ENCODE measurements at places on chromosomes 3 and 15.
A peak's percentile ranks its signal among the peaks of the same experiment; 100 is the strongest.

- peak; percentile 46 for DNase-seq
Observed at GRCh38 chr3:186427627-186428281, 65.7 kb upstream of the DGKG start.

- DNase-seq = no peak
Observed at GRCh38 chr15:66165856-66166255, 87.7 kb downstream of the MEGF11 start.

DNA sequence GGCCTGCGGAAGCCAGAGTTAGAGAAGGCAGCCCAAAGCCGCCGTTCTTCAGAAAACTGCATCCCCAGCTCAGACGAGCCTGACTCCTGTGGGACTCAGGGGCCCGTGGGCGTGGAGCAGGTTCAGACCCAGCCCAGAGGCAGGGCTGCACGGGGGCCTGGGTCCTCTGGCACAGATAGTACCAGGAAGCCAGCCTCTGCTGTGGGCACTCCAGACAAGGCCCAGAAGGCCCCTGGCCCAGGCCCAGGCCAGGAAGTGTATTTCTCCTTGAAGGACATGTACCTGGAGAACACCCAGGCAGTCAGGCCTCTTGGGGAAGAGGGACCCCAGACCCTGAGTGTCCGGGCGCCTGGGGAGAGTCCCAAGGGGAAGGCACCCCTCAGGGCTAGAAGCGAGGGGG, 23.1 kb downstream of the ALPK3 start:
- no peak for DNase-seq

GRCh38 chr3:85626662-85627061, 667.9 kb downstream of the CADM2 start:
- no peak for DNase-seq

DNA sequence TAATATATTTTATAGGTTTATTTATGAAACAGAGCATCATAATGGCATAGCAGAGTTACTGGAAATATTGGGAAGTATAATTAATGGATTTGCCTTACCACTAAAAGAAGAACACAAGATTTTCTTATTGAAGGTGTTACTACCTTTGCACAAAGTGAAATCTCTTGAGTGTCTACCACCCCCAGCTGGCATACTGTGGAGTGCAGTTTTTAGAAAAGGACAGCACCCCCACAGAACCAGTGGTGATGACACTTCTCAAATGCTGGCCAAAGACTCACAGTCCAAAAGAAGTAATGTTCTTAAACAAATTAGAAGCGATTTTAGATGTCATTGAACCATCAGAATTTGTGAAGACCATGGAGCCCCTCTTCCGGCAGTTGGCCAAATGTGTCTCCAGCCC, 58.1 kb downstream of the DNAH1 start:
- DNase-seq = no peak

GRCh38 chr3:127789990-127790881, 32.1 kb downstream of the MGLL start:
- DNase-seq = no peak

GRCh38 chr3:78729946-78730345, 1037.9 kb downstream of the ROBO1 start:
- DNase-seq = no peak

GRCh38 chr3:30527720-30528119, 78.7 kb upstream of the TGFBR2 start:
- no peak for DNase-seq

GRCh38 chr3:110327870-110328269, 743.7 kb upstream of the NECTIN3 start:
- DNase-seq = no peak

DNA sequence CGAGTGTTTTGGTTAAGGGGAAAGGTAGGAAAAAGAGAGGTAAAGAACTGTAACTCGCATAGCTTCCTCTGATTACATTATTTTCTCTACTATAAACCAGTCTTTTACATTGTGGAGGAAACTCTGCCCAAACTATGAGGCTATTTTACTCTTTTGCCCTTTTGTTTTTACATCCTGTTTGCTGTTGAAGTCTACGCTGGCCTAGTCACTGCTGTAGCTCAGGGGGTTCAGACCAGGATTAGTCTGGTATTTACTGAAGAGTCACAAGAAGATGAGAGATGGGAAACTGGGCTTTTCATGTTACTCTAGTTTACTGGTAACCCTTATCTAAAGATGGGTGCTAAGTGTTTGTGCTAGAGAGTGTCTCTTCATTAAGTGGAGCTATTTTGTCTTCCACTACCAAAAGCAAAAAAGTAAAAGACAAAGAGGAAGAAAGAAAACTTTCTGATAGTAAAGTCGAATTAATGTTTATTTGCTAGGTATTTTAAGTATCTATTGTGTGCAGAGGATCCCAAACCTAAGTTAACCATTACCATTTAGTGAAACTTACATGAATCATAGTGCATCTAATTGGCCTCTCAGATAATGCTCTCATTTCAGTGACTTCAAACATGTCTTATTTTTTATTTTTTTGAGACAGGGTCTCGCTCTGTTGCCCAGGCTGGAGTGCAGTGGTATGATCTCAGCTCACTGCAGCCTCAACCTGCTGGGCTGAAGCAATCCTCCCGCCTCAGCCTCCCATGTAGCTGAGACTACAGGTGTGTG, 10.9 kb downstream of the RARB start:
- DNase-seq = peak; percentile 45

GRCh38 chr15:73388256-73388781, 19.6 kb upstream of the HCN4 start:
- DNase-seq = no peak

DNA sequence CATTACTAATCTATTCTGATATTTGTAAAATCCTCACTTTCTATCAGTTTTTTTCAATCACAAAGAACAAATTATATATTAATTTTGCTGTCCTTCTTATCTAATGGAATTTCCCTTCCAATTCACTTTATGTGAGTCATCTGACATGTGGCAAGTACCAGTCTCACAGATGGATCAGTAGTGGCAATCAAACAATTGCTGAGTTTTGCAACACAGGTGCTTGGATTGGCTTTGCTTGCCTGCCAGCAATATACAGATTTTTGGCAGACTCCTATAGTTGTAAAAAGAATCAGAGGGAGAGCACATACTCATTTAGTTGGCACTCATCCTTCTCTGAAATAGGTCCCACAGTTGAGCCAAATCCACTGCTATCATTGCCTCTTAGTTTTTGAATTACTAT, 83.7 kb downstream of the BCHE start:
- peak; percentile 13 for DNase-seq

GRCh38 chr15:43204016-43204901, 16.6 kb downstream of the EPB42 start:
- peak; percentile 33 for DNase-seq

- no peak for DNase-seq
Observed at GRCh38 chr3:157693762-157694161, 190.5 kb upstream of the VEPH1 start.

DNA sequence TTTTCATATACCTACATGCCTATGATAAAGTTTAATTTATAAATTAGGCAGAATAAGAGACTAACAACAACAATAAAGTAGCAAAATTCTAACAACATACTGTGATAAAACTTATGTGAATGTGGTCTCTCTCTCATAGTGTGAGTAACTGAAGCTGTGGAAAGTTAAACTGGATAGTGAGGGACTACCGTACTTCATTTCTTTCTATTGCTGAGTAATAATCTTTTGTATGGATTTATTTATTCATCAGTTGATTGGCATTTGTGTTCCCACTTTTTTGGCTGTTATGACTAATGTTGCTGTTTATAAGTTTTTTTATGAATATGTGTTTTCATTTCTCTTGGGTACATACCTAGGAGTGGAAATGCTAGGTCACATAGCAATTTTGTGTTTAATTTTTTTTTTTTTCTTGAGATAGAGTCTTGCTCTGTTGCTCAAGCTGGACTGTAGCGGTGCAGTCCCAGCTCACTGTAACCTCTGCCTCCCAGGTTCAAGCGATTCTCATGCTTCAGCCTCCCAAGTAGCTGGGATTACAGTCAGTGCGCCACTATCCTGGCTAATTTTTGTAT, 41.0 kb downstream of the RNF111 start:
- no peak for DNase-seq

DNA sequence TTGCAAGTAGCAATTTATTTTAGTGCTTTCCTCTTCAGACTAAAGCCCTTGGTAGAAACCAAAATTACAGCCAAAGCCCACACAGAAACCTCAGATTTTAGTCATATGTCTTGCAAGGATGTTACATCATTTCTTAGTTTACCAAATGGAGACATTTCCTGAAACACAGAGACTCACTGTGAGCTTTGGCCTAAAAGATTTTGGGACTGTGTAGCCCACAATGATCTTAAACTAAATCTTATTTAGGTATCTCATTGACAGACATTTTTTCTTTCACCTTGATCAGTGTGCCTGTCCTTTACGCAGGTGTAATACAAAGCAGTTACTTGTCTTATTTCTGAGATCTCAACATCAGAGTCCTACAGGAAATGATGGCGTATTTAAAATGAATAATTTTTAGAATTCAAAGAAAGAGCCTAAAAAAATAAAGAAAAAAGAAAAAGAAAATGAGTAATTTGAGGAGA, 27.8 kb upstream of the AP4E1 start:
- no peak for DNase-seq

DNA sequence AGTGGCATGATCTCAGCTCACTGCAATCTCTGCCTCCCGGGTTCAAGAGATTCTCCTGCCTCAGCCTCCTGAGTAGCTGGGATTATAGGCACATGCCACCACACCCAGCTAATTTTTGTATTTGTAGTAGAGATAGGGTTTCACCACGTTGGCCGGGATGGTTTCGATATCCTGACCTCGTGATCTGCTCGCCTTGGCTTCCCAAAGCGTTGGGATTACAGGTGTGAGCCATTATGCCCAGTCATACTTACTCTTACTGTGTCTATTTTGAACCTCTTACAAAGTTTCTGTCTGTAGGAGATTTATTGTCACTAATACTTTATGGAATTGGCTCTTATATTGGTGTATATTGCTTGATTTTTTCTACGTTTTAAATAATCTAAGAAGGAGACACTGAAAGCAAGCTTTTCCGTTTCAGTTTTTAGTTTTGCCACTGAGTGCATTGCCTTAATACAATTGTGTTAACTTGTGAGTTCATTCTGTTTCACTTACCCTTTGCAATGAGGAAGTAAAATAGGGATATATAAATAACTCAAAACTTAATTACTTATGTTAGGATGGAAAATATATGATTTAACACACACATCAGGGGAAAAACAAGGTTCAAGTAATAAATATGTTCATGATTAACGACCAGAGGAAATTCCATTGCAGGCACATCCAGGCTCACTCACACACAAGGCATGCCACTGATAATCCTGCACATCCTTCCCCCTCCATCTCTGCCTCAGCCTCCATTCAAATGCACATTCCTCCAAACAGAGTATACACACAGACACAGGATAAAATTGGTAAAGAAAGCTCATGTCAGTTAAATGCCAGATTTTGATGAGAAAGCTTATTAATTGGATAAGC, 279.3 kb upstream of the RASGRP1 start:
- peak; percentile 31 for DNase-seq

- DNase-seq = no peak
Observed at GRCh38 chr15:32733281-32733680, 15.5 kb downstream of the GREM1 start.

DNA sequence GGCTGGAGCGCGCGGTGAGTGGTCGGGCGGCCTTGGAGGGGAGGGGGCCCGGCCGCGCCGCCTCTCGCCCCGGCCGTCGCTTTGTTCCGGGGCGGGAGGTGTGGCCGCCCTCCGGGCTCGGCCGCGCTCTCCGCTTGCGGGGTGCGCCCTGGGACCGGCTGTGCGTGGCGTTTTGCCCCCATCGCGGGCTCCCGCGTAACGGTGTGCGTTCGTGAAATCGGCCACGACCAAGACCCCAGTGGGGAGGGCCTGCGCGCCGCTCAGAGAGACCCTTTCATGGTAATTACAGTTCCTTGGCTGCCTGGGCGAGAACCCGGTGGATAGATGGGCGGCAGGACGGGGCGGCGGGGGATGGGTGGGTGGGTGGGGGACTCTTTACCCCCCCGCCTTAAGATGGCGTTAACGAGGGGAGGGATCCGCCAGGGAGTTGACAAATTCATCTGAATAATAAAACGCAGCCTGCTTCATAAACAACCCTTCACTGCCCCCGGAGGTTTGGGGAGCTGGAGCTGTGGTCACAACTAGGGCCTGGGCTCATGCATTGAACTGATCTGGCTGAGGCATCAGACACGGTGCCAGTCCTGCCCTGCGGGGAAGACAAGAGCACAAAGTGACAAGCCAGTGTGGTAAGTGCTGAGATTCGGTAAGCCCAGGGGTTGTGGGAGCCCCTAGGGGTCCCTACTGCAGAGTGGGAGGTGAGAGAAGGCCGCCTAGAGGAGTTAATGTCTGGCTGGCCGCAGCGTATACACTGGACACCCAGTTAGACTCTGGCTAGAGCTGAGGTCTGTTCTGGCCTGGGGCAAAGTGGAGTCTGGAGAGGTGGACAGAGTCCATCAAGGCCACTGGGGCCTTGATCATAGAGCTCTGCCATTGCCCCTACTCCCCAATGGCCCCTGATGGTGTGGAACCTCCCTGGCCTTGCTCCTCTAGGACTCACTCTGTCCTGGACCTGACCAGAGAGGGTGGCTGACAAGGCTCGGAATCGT, 668 bp downstream of the MRAS start:
- DNase-seq = peak; percentile 60

GRCh38 chr3:103609472-103609871, 1174.7 kb downstream of the ZPLD1 start:
- DNase-seq = no peak

- no peak for DNase-seq
Observed at GRCh38 chr15:29672923-29673809, 149.1 kb downstream of the TJP1 start.

GRCh38 chr3:194880940-194881925, 195.6 kb downstream of the FAM43A start:
- peak; percentile 54 for DNase-seq

GRCh38 chr3:32449691-32450090, 53.0 kb downstream of the CMTM6 start:
- no peak for DNase-seq

GRCh38 chr3:39907981-39908380, 98.6 kb downstream of the MYRIP start:
- peak; percentile 24 for DNase-seq

- DNase-seq = no peak
Observed at GRCh38 chr3:10206166-10206511, 41.4 kb downstream of the IRAK2 start.

- DNase-seq = no peak
Observed at GRCh38 chr3:15345066-15345607, 12.8 kb upstream of the SH3BP5 start.

DNA sequence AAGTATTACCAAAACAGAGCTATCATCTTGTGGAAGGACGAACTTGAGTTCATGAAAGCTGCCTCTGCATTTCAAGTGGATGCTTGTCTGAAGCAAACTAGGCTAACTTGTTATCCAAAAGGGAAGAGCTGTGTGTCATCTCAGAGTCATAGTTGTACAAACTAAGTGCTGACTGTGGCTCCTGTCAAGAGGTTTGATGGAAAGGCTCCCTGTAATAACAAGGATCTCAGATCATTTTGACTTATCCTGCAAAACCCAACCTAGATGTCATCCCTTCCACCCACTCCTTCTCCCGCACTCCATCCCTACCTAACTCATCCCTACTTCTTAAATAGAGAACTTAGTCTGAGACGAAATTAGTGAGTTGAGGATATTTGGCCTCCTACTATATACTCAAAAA, 110.8 kb downstream of the NR2E3 start:
- no peak for DNase-seq
